ENCODE measurements at places on chromosomes 2 and 18.

DNA sequence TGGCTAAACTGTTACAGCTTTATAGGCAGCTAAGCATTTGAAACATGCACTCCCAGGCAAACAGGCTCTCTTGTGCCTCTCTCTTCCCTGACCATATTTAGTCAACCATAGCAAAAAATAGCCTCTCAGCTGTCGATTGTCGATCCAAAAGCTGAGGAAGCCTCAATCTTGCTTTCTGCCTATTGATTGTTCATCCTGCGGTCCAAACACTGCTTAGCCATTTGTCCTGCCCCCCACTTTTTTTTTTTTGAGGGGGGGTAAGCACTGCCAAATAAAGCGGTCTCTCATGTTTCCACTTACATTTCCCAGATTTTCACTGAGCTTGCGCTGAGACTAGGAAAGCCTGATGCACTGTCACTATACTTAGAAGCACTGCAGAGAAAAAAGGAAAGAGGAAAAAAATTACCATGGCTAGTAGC is 90.8 kb downstream of the MIB1 start:
- DNase-seq, result no peak

DNA sequence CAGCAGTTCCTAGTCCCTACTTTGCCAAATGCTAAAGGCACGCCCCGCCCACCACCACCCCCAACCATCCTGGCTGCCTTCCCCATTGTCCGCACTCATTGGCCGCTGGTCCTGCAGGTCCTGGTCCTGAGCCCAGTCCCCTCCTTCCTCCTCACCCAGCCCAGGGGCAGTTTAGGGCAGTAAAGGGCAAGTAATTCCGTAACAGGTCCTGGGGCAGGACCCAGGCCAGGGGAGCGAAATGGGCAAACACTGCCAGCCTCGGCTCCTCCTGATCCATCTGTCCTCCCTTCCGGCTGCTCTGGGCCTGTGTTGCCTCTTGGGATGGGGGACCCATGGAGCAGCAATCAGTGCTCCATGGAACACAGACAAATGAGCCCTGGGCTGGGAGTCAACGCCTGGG is 6.1 kb downstream of the ADCY3 start:
- peak; percentile 52 for DNase-seq

GRCh38 chr18:596288-596881 is 403 bp upstream of the CLUL1 start:
- DNase-seq, result peak; percentile 83

DNA sequence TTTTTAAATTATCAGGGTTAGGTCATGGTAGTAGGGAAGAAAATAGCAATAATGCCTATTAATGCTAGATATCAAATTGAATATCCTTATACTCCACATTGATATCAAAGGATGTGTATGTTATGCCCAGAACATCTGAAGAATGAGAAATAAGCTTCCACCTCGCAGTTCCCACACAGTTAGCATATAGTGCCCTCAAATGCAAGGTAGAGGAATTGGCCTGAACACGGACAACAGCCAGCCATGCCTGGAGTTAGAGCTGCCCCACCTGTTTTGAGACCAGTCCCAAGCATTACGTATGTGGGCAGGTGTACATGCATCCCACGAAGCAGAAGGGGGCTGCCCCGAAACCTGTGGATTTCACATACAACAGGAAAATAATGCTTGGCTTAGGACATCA is 79.6 kb downstream of the SUMO1 start:
- no peak for DNase-seq

DNA sequence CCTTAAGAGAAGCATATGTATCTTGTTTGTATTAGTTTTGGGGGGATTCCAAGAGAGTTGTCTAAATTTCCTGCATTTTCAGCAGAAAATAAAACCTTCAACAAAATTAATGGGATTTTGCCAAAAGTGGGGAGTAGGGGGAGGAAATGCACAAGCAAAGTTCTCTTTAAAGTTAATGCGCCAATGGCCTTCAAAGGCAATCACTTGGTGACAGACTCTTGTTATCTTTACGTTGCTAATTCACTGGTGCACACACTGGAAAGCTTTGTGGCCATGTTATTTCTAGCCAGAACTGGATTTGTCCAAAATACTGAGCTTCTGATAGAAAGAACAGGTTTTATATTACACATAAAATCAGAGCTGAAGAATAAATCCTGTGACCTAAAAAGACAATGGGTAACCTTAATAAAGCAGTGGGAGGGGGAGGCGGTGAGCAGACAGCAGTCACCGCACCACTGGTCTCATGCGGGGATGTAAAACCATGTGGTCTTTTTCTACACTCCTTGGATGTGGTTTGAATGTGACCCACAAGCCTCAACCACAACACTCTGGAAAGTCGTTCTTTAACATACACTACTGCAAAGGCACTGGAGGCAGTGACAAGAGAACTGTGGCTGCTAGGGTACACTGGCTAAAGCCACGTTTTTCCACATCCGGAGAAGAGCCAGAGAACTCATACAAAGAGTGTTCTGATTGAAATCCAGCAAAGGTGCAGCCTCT is 176.9 kb upstream of the SMAD7 start:
- DNase-seq, result no peak

DNA sequence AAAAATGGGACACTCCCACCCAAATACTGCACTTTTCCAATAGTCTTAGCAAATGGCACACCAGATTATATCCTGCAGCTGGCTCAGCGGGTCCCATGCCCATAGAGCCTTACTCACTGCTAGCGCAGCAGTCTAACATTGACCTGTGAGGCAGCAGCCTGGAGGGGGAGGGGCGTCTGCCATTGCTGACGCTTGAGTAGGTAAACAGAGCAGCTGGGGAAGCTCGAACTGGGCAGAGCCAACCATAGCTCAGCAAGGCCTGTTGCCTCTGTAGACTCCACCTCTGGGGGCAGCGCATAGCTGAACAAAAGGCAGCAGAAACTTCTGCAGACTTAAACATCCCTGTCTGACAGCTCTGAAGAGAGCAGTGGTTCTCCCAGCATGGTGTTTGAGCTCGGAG is 110.4 kb downstream of the CTIF start:
- DNase-seq, result no peak

DNA sequence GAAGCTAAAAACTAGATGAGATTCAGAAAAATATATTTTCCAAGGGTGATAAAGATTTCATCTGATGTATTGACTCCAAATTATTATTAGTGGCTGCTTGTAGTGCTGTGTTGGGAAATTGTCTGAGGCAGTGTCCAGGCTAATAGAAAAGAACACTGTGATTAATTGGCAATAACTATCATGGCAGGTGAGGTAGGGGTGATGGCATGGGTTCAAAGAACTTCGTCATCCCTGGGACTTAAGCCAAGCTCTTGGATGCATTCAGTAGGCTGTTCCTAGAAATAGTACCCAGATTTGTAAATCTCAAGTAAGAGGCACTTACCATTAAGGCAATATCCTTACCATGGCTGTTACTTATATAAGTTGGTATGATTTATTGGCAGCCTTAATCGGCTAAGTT is 13.2 kb upstream of the RAPGEF4 start:
- DNase-seq, result no peak

DNA sequence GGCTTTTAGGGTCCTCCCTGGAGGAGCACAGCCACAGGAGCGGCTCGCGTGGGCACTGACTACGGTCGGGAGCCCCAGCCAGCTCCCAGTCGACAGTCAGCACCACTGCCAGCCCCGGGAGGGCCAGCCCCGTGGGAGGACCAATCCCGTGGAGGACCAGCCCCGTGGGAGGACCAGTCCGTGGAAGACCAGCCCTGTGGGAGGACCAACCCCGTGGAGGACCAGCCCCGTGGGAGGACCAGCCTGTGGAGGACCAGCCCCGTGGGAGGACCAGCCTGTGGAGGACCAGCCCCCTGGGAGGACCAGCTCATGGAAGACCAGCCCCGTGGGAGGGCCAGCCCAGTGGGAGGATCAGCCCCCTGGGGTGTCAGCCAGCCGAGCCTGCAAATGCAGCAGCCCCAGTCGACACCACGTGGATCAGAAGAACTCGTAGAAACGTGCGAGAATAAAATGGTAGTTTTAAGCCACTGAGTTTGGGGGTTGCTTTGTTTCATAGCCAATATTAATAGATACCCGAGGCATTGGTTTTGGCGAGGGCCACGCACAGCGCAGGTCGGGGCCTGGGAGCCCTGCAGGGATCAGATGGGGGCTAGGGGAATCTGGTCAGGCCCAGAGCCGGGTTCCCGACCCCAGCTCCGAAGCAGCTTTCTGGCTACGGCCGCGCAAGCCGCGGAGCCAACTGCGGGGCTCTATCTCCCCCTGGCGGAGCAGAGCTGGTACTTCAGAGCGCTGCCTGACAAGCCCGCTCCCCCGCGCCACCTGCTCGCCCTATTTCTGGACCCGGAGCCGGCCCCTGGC is 73.0 kb downstream of the TEX51 start:
- DNase-seq, result peak; percentile 91

DNA sequence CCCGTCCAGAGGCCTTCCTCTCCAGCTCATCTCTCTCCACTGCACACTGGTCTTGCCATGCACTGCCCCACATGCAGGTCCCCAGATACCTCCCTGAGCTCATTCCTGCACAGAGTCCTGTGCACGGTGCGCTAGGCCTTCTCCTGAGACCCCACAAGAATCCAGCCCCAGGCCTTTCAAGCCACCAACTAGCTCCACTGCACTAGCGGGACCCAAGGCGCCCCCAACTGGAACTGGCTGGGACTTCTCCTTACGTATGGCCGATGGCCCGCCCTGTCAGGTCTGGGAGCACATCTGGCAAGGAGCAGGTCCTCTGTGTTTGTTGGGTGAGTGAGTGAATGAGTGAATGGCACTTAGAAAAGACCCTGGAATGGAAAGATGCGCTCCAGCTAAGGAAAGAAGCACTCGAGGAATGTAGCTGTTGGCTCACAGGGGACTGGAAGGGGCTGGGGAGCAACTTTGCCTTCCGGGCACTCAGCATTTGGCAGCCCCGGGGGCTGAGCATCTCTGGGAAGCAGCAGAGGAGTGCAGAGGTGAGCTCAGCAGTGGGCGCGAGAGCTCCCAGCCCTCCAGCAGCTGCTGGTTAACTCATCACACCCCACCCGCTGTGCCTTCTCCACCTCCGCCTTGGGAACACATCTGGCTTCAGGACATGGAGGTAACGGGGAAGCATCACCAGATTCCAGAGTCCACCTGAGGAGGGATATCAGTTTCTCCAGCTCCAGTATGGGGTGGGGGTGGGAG is 223.1 kb downstream of the GLI2 start:
- peak; percentile 84 for DNase-seq

GRCh38 chr2:239330836-239331235 is 70.0 kb downstream of the HDAC4 start:
- no peak for DNase-seq

DNA sequence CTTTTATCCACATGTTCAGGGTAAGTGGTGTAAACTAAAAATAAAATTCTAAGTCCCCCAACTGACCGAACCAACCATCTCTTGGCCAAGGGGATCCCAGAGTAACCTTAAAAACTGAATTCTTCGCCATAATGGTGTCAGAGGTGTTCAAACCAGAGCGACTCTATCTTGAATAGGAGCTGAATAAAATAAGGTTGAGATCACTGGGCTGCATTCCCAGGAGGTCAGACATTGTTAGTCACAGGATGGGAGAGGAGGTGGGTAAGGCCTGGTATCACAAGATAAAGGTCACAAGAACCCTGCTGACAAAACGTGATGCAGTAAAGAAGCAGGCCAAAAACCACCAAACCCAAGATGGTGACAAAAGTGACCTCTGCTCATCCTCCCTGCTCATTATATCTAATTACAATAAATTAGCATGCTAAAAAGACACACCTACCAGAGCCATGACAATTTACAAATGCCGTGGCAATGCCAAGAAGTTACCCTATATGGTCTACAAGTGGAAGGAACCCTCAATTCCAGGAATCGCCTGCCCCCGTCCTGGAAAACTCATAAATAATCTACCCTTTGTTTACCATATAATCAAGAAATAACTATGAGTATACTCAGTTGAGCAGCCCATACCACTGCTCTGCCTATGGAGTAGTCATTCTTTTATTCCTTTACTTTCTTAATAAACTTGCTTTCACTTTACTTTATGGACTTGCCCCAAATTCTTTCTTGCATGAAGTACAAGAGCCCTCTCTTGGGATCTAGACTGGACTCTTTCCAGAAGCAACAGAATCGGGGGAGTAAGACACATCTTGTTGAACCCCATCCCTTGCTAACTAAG is 302.4 kb downstream of the STK39 start:
- DNase-seq, result no peak

GRCh38 chr18:56036741-56037140 is 448.7 kb upstream of the TCF4 start:
- no peak for DNase-seq
